Uterus (tissue), 4 donors: ENCODE measurements at places on chromosomes 11 and 22. TPM values are rescaled to one million over a fixed set of nuclear protein-coding genes. Genes with fewer than 3 reads are reported as not detected.

LMNTD2 gene
- total RNA-seq = 2.2 TPM

DNA sequence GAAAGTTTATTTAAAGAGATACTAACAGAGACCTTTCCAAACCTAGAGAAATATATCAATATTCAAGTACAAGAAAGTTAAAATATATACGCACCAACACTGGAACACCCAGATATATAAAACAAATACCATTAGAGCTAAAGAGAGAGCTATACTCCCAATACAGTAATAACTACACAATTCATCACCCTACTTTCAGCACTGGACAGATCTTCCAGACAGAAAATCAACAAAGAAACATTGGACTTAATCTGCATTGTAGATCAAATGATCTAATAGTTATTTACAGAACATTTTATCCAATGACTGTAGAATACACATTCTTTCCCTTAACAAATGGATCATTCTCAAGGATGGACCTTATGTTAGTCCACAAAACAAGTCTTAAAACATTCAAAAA, 311.9 kb downstream of the METTL15 start:
- DNase-seq = no peak

DNA sequence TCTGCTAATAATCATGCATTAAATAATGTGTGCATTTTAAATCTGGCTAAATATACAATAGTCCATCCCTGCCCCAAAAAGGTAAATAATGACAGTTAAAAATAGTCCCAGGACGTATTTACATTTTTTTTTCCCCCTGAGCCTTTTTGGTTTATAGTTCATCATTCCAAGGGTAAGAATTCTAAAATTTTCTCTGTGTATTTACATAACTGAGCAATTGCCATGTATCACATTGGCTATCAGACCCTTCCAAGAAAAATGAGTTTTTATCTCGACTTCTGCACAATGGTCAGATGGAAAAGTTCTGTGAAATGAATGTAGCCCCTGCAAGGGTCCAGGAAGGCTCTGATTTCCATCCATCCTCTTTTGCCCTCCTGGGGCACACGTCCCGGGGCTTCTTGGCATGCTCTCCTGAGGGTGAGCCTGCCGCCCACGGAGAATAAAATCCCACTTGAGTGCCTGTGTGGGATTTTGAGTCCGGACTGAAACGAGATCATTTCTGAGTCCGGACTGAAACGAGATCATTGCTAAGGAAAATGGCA, 94.1 kb upstream of the ANO1 start:
- no peak for DNase-seq

DNA sequence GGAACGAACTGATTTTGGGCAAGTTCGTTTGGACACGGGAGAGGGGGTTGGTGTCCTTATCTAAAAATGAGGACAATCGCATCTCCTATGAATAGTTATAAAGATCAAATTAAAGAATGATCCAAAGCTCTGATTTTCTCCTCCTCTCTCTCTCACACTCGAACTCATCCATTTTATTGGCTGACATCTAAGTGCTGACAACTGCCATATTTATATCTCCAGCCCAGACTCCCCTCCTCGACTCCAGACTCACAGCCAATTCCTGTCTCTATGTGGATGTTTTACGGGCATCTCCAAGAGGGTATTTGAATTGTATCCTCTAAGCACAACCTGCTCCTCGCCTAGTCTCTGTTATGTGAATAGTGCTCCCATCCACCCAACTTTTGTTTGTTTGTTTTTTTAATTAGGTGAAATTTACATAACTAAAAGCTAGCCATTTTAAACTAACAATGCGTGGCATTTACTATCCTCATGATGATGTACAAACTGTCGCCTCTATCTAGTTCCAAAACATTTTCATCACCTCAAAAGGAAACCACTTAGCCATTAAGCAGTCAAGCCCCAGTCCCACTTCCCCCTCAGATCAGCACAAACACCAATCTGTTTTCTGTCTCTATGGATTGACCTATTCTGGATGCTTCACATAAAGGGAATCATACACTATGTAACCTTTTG, 4.0 kb downstream of the SYN3 start:
- DNase-seq = no peak
